ENCODE measurements at places on chromosomes 4 and X.

DNA sequence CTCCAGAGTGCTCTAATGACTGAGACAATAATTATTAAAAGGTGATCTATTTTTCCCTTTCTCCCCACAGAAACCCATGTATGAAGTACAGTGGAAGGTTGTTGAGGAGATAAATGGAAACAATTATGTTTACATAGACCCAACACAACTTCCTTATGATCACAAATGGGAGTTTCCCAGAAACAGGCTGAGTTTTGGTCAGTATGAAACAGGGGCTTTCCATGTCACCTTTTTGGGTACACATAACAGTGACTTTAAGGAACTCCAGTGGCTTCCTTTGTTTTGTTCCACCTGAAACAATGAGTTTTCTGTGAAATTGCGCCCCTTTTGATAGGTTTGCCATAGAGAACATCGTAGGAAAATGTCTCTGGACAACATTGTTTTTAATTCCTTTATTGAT, 69.6 kb downstream of the KIT start:
- no peak for DNase-seq

- peak; percentile 53 for DNase-seq
Observed at GRCh38 chr4:77074981-77075855, 571 bp downstream of the CCNI start.

- DNase-seq = no peak
Observed at GRCh38 chr4:120753854-120754253, 168.7 kb downstream of the PRDM5 start.

DNA sequence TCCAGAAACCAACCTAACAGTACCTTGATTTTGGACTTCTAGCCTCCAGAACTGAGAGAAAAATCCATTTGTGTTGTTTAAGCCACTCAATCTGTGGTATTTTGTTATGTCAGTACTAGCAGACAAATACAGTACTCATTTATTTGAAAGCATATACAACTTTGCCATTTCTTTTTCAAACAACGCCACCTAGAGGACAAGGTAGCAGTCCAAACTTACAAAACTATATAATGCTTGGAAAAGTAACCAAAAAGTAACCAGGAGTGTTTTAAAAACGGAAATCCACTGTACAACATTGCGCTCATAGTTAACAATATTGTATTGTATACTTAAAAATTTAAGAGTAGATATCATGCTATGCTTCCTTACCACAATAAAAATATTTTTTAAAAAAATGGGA, 37.0 kb upstream of the FGF13 start:
- DNase-seq = no peak

- no peak for DNase-seq
Observed at GRCh38 chr4:145230726-145231125, 50.3 kb upstream of the OTUD4 start.

DNA sequence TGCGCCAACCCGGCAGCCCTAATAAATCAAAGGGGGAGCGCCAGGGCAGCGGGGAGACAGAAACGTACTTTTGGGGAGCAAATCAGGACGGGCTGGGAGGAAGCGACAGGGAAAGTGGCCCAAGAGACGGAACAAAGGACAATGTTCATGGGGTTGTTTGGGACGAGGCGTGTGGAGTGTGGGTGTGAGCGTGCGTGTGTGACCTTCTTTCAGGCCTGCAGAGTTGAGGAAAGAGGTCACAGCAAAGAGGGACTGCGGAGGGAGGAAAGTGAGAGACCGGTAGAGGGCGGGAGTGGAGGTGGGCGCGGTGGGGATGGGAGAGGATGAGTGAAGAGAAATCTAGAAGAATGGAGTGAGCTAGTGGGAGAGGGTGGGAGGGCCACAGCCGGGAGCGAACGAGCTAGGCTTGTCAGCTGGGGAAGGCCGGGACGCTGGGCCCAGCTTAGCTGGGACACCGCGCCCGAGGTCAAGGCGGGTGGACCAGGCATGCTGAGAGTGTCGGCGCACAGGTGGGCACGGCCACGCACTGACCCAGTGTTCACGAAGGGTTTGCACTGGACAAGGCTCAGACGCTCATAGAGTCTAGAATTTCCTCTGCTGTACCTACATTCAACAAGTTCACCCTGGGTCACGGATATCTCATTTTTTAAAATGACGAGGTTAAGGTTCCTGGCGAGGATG, 14.7 kb upstream of the PITX2 start:
- no peak for DNase-seq
